Activated naive CD4-positive, alpha-beta T cell treated with Interleukin-2 at 50 U/mL for 16 hours (primary cell): ENCODE measurements at places on chromosomes 12 and 14.

DNA sequence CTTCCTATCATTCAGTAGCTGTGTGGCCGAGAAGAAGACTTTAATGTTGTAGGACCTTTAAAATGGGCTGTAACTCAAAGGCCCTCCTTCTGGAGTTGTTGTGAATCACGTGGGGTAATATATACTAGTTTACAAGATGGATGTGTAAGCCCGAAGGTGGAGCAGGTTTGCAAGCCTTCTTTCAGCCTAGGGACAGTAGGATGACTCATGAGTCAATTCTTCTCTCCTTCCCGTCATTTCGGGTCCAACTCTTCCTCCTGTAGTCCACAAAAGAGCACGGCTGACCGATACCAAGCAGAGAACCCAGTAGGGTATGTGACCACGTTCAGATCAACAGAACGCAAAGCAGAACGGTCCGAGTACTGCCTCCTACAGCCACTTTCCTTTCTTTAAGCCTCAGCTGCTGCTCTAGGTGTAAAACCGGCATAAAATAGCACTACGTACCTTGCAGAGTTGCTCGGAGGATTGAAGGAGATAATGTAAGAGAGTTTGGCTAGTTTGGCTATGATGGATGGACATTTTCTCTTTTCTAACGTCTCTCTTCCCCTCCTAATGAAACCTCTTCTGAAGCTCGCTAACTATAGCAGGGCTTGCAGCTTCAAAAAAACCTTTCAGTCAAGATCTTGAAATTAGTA, 1.3 kb upstream of the RASSF3 start:
- DNase-seq, result peak; percentile 44

- no peak for DNase-seq
These were observed 13.7 kb downstream of the COA8 start for GRCh38 chr14:103576371-103577024.

DNA sequence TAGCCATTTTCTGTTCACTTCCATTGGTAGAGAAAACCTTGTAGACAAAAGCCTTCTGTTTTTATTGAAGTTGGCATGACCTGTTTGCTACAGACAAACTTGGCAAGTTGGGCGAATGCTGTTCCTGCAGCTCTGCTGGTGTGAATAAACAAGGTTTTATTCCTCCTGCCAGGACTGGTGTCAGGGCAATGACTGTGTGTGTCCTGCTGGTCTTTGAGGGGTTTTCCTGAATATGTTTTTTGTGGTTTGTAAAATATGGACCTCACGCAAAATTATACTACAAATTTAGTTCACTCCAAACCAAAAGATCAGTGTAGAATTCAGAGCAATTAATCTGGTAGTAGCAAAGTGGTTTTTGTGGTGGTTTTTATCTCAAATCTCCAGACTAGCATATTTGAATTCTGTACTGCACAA, 140.8 kb downstream of the ERC1 start:
- DNase-seq, result no peak

- no peak for DNase-seq
These were observed 1.7 kb downstream of the ERBB3 start for GRCh38 chr12:56081393-56082347.

DNA sequence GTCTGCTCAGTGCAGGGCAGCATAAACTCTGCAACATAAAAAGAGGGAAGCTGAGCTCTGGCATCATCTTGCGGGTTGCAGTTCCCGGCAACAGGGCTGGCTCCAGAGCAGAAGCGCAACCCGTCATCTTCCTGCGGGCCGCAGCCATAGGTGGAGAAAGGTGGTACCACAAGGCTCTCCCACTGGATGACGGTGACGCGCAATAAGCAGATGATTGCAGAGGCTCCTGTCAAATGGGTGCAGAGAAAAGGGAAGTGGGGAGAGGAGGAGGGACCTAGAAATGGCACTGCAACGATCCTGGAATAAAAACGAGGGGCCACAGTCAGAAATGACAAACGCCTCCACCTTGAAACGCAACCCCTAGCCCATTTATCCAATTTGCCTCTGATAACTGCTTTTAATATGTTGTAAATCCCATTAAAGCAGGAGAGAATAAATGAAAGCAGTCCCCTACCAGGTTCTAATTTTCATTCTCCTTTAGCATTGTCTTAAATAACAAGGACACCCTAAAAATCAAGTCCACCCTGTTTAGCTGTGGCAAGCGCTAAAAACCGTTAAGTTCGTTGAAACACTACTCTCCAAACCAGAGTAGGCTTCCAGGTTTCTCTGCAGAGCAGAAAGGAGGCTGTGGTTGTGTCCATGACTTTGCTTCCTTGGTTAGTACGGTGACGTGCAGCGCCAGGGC, 30.9 kb upstream of the TUBA1C start:
- no peak for DNase-seq

DNA sequence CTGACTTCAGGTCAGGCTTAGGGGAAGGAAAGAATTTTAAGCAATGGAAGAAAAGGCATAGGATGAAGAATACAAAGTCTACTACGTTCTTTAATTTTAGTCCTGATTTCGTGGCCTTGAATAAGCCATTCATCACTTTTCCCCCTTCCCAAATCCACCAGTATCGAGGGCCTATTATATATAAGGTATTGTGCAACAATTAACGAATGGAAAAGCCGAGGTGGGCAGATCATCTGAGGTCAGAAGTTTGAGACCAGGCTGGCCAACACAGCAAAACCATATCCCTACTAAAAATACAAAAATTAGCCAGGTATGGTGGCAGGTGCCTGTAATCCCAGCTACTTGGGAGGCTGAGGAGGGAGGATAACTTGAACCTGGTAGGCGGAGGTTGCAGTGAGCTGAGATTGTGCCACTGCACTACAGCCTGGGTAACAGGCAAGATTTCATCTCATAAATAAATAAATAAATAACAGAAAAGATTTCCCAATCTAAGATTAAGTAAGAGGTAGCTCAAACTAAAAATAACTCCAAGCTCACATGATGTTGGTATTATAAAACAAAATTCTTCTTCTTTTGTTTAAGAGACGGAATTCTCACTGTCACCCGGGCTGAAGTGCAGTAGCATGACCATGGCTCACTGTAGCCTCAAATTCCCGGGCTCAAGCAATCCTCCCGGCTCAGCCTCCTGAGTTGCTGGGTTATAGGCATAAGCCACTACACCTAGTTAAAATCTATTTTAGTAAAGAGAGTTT, 58.3 kb upstream of the NR2C1 start:
- DNase-seq, result no peak

- DNase-seq, result no peak
These were observed 36.6 kb downstream of the CREBL2 start for GRCh38 chr12:12648284-12648683.

GRCh38 chr12:124481772-124482566, 85.4 kb downstream of the NCOR2 start:
- DNase-seq, result no peak

- no peak for DNase-seq
These were observed 2.2 kb downstream of the RIN3 start for GRCh38 chr14:92515546-92516343.

DNA sequence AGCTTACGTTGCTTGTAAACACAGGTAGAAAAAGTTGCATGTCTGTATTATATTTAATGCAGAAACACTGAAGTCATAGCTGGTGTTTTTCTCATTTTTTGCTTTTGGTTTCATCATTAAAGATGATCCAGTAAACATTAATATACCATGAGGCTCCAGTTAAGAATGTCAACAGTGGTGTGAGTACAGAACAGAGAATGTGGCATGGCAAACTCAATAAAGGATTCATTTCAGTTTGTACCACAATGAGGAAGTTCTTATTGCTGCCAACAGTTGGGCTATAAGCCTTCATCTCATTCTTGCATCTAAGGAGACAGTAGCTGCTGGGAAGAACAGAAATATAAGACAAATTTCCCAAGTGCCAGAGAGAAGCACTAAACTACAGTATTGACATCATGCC, 72.1 kb upstream of the ST8SIA1 start:
- DNase-seq, result no peak

- no peak for DNase-seq
These were observed 69.7 kb downstream of the LGMN start for GRCh38 chr14:92678766-92679165.

- no peak for DNase-seq
These were observed 130.2 kb downstream of the RBM19 start for GRCh38 chr12:113835896-113836295.

- no peak for DNase-seq
These were observed 92.7 kb downstream of the LRRC74A start for GRCh38 chr14:76918782-76919394.

GRCh38 chr14:71532790-71533189, 399.4 kb upstream of the RGS6 start:
- DNase-seq, result no peak

DNA sequence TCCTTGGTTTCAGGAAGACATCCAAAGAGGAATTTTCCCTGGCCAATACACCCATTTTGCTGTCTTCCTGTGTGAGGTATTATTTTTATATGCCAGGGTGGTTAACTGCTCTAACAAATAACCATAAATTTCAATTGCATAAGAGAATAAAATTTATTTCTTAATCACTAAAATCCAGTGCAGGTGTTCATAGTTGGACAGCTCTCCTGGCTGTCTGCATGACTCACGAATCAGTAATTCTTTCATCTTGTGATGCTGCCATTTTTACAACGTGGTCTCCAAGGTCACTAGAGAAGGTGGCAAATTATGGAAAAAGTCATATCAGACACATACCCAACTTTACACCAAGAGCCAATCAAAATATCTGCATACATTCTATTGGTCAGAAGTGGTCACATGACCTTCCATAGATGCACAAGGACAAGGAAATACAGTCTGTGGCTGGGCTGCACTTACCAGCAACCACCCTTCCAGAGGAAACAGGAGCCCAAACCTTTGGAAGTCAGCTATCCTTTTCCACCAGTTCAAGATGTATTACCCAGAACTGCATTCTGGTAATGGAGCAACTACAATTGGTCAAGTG, 193.5 kb upstream of the PLEKHG7 start:
- DNase-seq, result no peak

DNA sequence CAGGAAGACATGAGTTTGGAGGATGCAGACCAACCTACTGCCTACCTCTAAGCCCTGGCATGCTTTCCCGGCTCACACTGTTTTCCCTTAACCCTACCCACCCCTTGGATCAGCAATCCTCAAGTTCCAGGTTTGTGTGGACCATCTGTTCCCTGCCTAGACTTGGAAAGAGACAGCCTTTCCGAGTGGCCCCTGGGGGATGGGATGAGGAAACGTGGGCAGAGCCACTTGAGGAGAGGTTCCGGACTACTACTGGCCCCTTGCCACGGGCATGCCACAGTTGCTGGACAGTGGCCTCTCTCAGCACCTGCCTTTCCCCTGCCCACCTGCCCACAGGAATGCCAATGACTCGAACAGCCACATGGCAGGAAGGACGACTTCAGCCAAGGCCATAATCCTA, 135.9 kb downstream of the SLC15A4 start:
- DNase-seq, result no peak

DNA sequence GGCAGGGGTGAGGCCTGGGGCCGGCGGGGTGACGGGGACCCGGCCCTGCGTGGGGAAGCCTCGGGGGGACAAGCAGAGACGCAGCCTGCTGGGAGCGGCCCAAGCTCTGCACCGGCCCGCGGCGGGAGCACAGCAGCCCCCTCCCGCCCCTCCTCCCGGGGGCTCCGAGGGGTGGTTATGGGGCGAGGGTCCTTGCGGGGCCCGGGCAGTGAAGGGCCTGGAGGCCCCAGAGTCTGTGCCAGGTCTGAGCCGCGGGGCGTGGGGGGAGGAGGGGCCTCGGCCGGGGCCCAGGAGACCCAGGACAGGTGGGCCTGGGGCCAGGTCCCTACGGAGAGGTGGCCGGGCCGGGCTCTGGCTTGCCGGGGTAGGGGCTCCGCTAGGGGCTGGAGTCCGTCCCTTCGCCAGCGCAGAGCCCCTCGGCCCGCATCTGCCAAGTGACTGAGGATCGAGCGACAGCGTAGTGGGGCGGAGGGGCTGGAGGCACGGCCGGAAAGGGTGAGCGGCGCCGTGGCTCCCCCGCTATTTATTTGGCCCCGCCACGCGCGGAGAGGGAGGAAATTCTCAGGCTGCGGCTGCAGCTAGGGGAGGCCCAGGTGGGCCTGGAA, 495 bp downstream of the TMEM121 start:
- DNase-seq, result no peak

GRCh38 chr14:23492618-23493272, 23.2 kb downstream of the NGDN start:
- no peak for DNase-seq

- DNase-seq, result no peak
These were observed 155.4 kb downstream of the C12orf75 start for GRCh38 chr12:105485921-105486320.

GRCh38 chr12:132218915-132219314, 74.7 kb downstream of the NOC4L start:
- DNase-seq, result peak; percentile 48

DNA sequence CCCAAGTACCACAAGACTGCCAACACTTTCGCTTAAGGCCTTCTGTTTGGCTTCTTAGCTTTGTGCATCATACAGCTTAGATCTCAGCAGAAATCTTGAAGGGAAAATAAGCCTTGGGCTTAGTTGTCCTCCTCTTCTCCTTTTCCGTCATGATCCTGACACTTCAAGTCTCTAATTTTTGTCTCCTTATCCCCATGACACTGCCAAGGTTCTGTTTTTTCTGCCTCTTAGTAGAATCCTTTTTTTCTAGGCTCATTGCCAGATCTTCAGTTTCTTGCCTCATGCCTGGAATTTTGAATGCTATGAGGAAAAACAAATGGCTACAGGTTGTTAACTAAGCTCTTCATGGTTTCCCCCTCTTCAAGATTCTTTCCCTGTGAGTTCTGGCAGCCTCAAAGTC, 450.4 kb downstream of the LRFN5 start:
- no peak for DNase-seq

DNA sequence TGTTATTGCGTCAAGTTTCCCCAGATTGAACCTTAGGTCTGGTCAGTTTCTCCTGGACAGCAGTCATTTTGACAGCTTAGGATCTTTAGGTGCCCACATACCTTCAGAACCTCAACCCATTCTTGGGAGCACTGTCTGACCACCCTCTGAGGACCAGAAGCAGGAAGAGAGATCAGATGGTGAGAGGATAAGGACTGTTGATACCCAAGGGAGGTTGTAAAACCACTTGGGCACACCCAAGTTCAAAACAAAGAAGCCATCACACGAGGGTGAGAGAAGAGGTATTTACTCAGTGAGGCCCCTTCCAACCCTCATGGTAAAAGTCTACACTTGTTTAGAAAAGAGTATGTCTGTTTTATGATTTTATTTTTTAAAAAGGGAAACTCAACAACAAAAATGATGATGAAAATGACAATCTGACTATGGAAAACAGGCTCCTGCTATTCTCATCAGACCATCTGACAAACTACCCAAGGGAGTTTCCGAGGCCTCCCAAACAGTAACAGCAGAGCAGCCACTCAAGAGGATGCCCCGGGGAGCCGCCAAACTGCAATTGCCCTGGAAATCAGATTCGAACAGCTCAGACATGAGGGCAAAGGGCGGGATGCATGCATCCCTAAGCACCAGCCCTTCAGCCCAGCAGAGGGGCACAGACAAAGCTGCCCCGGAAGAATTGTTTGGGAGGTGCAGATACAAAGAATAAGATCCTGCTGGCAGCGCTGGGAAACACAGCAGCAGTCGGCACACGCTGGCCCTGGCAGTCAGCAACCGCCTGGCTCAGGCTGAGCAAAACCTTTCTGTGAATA, 162.6 kb upstream of the PLEKHG7 start:
- DNase-seq, result no peak
